ENCODE measurements at places on chromosomes 7 and 10. TPM values are rescaled to one million over a fixed set of nuclear protein-coding genes. Genes with fewer than 3 reads are reported as not detected.

ARMC10 gene
- 27.5 TPM for total RNA-seq

GRCh38 chr7:5629941-5630340, 151.5 kb downstream of the RNF216 start:
- DNase-seq = peak; percentile 64

EPDR1 gene
- total RNA-seq = 23.6 TPM

DNA sequence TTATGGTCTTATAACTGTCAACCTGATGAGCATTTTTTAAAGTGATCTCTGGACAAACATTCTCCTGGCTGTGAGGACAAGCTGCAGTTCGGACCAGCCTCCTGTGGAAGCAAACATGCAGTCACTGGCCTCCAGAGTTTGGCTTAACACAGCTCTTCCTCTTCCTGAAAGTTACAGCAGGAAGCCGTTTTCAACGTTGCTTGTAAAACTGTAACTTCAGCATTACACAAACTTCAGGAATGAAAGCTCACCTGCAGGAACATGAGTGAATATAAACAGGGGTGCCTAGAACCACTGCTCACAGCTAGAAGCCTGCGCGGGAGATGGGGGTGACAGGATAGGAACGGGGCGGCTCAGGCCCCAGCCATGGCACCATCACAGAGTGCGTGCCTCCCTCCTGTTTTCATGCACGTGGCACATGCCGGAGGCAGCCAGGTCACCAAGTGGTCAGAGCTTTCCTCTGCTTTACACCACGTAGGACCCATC, 292.9 kb upstream of the PITRM1 start:
- no peak for DNase-seq

- peak; percentile 98 for DNase-seq
Measured at GRCh38 chr7:100538654-100539435, at the start of gene AGFG2. Gene AGFG2, plus strand, starts transcription at chr7:100539203. Its CDS starts 144 bp downstream, at chr7:100539347.

EPHA1 gene
- 0.96 TPM for total RNA-seq

GRCh38 chr10:117782276-117782675, 239.7 kb downstream of the EMX2 start:
- no peak for DNase-seq

DNA sequence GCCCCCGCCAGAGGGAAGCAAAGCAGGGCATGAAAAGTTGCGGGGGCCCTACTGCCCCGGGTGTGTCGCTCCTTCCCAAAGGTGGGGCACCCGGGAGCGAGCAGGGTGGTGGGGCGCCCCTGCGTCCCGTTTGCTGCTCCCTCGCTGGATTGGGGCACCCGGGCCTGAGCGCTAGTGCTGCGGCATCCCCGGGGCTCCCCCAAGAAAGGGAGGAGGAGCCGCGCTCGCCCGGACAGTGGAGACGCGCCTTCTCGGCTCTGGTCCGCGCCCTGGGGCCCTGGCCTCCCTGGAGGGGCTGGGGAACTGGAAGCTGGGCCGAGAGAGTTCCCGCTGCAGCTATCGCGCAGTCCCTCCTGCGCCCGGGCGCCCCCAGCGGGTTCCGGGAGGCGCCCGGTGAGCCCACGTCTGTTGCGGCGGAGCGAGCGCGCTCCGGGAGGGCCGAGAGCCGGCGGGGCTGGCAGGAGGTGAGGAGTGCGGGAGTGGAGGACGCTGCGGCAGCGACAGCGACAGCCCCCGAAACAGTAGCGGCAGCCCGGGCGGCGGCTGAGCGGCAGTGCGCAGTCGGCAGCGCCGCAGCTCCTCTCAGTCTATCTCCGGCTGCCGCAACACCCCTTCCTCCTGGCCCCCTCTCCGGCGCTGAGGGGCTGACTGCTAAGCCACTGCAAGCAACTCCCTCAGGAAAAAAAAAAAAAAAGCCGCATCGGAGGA, 504 bp upstream of the BMPER start:
- no peak for DNase-seq

GRCh38 chr7:24722386-24723177, 34.7 kb downstream of the GSDME start:
- no peak for DNase-seq

DNA sequence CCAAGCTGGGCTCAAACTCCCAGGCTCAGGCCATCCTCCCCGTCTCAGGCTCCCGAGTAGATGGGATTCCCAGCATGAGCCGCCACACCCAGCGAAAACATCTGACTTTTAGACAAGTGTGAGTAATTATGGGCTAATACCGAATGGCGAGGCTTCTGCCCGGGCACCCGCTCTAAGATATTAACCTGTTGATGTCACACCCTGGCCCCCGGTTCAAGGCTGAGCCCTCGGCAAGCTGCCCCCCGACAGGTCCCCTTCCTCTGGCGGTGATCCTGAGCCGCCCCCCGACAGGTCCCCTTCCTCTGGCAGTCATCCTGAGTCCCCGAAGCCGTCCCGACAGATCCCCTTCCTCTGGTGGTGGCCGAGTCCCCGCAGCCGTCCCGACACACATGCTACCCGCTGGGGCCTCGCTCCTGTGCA, 5.2 kb downstream of the PSMG3 start:
- no peak for DNase-seq

GRCh38 chr7:12398186-12398585, 5.5 kb downstream of the VWDE start:
- no peak for DNase-seq

SORCS3 gene
- 1.00 TPM for total RNA-seq

DNA sequence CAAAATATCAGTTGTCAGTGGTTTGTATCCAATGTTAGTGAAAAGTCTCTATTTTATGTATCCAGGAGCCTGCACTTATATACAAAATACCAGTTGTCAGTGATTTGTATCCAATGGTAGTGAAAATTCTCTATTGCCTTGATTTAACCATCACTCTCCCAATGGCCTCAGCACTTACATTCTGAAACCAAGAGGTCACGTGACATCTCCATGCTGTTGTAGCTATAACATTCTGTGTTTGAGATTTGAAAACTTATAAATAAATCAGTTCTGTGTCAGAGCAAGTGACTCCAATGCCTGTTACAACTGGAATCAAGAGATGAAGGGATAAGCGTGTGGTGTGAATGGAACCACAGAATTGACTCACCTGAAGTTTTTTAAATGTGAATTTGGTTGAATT, 30.6 kb upstream of the GATA3 start:
- no peak for DNase-seq

DNA sequence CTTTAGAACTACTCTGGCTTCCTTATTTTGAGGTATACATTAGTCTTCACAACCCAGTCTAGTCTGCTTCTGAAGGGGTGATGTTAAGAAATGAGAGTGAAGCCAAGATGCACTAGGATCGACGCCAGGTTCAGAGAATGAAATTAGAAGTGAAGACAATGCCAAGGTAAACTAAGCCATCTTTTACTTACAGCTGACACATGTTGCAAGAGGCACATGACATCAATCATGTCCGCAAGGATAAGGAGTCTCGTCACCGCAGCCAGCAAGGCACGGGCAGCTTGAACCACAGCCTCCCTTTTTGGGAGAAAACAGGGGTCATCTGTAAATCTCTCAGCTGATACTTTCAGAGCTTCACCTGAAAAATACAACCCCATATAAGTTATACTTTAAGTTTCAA, 156.7 kb downstream of the CTNNA3 start:
- DNase-seq = peak; percentile 8

DNA sequence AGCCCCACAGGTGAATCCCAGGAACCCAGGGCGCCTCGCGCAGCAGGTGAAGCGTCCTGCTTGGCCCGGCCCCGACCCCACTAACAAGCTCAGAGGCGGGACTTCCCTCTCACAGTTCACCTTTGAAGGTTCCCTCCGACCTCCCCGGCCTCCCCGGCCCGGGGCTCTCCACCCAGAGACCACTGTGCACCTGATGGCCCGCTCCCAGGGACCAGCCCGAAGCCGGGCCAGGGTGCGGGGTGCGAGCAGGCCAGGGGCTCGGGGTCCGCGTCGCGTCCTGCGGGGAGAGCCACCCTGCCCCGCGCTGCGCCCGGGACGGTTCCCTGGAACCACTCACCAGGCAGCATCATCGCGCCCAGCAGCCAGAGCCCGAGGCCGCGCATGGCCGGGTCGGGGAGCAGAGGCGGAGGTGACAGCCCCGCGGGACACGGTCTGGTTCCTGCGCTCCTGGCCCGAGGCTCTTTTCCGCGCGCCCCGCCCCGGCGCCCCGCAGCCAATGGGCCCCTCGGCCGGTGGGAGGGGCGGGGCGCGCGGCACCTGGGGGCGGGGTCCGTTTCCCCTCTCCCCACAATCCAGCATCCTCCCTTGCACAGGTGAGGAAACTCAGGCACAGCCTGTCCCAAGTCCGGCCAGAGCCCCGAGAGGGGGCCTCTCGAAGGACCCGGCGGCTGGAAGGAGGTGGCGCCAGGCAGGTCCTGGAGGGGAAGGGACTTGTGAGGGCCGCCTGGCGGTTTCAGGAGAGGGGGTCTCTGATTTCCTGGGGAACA, at the start of gene ADAM8:
ADAM8 (minus strand) TSS at position 434 of the 767 bp plus-strand sequence; CDS start at position 383, 51 bp downstream.
- DNase-seq = no peak

RPEL1 gene
- not detected for total RNA-seq

NOM1 gene
- 19.2 TPM for total RNA-seq

DOCK4 gene
- total RNA-seq = 31.4 TPM

DNA sequence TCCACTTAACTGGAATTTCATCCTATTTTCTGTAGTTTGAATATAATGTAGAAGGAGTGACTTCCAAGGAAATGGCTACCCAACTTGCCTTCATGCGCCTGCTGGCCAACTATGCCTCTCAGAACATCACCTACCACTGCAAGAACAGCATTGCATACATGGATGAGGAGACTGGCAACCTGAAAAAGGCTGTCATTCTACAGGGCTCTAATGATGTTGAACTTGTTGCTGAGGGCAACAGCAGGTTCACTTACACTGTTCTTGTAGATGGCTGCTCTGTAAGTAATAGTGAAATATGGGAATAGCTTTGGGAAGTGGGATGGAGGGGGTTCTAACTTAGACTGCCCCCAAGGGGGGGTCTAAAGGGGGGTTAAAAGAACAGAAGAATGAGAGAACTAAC, 34.5 kb downstream of the COL1A2 start:
- no peak for DNase-seq

DNA sequence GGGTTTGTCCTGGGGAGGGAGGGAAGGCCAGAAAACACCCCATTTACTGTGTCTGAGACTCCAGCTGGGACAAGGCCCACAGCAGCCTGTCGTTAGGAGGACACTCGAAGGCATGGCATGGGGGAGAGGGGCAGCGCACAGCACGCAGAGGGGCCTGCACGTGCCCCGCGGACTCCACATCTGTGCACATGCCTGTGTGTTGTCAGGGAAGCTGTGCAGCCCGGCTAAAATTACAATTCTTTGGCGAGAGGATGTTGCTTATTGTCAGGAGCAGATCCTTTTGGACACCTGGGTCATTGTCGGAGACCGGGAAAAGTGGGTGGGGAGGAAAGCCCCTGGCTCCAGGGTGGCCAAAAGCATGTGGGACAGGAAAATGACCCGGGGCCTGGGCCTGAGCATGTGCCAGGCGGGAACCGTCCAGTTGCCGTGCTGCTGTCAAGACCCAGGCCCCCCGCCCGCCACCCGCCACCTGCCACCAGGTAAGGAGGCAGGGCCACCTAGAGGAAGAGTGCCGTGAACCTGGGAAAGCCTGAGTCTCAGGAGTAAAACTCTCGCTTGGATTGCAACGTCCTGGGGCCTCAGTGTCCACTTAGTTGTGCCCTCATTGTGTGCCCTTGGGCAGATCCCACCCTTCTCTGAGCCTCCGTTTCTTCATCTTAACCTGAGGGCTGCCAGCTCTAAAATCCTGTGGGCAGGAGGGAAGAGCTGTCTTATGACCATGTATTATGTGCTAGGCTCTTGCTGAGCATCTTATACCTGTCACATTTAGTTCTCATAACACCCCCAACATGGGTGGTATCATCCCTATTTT, 7.2 kb downstream of the VSIR start:
- DNase-seq = no peak

CRYGN gene
- not detected for total RNA-seq

GRCh38 chr7:29372351-29373090, 177.9 kb downstream of the CHN2 start:
- DNase-seq = peak; percentile 56

FAM25A gene
- not detected for total RNA-seq

DNA sequence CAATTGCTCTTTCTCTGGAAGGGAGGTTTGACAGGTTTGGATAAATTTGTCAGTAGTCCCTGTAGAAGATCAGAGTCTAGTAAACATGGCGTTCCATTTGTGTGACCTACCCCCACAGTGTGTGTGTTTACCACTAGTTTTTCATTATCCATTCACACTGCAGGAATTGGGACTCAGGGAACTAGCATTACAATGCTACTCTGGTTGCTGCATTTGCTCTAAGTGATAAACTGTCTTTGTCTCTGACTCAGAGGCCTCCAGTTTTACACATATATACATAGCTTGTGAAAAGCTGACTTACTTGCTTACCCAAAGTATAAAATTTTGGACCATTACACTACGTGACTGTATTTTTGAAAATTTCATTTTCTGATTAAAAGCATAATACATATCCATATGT, 1604.0 kb downstream of the REEP3 start:
- DNase-seq = no peak

CYP3A4 gene
- total RNA-seq = not detected

GIMAP5 gene
- total RNA-seq = not detected

SKAP2 gene
- 17.3 TPM for total RNA-seq

DNA sequence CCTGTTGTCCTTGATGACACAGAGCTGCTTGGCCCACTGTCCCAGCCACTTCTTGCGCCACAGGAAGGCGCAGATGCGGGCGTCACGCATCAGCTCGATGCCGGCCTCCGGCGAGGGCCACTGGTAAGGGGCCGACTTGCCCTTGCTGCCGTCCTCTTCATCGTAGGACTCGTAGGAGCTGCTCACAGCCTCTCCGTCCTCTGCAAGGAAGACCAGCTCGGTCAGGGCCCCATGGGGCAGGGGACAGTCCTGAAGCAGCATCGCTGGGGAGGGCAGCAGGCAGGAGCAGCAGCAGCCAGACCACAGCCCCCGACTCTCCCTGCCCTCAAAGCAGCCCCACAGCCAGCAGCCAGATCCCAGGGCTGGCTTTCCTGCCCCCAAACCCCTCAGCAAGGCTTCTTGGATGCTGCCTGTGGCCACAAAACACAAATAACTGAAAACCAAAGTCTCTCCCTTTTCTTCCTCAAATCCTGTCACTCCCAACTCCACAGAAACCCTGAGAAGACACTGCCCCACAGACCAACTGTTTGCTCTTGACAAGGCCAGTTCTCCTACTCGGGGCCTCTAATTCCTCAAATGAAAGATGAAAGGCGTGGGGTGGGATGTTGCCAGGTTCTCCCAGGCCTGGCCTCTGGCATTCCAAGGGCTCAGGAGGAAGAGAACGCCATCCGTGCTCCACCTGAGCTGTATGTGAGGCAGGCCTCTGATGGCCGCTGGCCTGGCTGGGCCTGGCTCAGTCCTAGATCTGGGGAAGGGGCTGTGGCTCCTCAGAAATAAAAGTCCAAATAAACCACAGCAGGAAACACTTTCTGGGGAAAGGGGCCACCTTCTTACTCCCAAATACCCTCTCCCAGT, 76.7 kb downstream of the VWA2 start:
- no peak for DNase-seq

GRCh38 chr7:26646336-26647048, 217.9 kb downstream of the SKAP2 start:
- peak; percentile 4 for DNase-seq

ACSM6 gene
- not detected for total RNA-seq

- DNase-seq = no peak
Measured at GRCh38 chr7:56026538-56026937, 24.7 kb downstream of the PSPH start.

AKR1D1 gene
- total RNA-seq = not detected
